ENCODE measurements at places on chromosomes 12 and 14.

DNA sequence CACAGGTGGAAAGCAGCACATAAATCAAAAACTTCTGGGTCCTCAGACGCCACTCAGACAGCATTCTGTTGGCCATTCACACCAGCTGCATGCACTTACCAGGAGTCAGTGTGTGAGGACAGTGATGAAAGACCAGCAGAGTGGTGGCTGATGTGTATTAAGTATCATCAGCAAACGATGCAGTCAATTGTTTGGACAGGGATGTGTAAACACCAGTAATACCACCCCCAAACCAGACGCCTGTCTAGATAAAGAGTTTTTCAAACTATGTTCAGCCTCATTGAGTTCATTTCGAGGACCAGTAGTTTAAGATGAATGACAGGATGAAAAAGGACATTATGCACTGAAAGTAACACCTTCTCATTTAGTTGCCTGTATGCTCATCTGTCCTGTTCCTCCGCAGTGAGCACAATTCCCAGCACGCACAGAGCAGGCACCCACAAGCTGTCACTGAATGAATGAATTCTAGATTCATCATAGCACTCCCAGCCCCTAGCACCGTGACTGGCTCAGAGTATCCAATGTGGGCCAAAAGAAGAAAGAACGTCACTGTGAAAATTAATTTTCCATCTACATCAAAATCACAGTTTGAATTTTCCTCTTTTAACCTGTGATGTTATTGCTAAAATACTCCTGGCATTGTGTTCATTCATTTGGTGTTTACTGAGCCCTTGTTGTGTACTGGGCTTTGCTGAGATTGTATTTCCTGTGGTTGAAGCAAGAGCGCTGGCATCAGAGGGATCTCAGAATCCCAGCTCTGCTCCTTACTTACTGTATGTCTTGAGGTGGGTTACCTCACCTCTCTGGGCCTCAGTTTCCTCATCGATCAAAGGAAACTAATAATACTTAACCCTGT, 124.8 kb upstream of the NOS1 start:
- DNase-seq: no peak

DNA sequence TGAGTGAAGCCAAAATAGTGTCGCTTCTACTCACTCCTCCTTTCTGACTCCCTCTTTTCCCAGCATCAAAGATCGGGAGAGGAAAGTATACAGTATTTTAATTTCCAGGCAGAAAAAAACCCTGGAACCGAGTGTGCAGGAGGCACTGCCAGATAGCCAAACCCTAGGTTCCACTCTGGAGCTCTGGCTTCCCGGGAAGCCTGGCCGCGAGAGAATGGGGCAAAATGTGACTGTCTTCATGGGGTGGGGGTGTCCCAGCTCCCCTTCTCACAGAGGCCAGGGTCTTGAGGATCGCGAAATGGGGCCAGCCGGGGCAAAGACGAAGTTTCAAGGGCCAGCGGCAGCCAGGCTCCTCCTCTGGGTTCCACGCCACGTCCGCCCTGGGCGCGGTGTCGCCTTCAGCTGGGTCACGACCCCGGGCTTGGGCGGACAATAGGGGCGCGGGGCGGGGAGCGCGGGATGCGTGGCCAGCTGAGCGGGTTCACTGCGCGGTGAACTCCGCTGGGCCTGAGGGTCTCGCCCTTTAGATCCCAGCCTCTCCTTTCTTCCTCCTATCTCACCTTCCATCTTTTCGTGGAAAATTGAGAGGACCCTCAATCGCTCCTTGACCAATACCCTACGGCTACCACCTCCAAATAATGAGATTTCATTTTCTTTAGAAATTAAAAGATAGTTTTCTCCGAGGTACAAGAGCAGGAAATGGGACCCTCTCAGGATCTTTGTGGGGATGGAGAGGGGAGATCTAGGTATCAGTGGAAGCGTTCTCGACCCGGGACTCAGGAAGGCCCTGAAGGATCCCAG, 6.7 kb downstream of the HOXC4 start:
- DNase-seq: no peak

DNA sequence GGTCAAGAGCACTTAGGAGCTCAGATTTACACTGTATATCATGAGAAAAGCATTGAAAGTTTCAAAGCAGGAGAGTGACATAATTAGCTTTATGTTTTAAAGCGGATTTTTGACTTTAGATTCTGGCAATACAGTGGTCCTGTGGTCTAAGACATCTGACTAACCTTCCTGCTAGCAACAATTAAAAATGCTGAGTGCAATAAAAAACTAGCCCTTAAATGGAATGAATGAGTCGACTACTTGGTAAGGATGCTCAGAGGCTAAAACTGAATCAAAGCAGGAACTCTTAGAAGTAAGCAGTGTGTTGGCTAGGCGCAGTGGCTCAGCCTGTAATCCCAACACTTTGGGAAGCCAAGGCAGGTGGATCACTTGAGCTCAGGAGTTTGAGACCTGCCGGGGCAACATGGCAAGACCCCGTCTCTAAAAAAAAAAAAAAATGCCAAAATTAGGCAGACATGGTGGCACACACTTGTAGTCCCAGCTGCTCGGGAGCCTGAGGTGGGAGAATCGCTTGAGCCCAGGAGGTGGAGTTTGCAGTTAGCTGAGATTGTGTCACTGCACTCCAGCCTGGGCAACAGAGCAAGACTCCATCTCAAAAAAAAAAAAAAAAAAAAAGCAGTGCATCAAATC, 18.9 kb downstream of the BICD1 start:
- DNase-seq: no peak

DNA sequence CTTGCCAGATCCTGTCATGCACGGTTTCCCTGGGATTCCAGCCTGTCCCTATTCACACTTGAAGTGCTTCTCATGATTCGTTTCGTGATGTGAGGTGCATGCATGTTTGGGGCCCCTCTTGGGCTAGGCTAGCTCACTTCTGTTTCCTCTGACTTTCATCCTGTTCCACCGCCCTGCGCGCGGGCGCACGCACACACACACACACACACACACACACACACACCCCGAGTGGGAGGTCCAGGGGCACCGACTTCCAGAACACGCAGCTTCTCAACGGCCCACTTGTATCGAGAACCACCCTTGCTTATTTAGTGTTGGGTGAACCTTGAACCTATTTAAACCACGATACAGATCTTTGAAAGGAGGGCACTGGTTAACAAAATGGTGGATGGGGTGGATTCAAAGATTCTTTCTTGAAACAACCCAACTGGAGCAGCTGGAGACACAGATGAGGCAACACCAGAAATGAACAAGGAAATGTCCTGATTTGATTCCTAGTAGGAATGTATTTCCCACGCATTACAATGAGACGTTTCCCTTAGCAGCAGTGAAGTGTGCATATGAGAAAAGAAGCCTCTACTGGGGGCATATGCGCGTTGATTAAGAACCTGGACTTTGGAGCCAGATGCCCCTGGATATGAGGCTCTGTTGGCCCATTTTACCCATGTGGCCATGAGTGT, 16.3 kb downstream of the ELK3 start:
- DNase-seq: no peak

DNA sequence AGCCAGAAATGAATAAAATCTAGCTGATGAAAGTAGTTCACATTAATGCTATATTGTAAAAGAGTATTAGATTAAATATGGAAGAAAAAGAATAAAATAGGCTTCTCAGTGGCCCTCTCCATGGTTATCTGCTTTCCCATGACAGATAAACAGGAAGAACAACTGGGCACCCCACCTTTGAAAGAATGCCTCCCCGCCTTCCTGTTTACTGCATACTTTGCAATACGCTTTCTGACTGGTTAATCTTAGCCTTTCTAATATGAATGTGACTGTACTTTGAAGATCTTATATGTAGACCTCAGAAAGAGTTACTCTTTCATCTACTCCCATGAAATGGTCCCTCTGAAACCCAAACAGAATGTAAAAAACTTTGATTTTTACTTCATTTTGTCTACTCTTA, 34.1 kb upstream of the DAAM1 start:
- DNase-seq: no peak

DNA sequence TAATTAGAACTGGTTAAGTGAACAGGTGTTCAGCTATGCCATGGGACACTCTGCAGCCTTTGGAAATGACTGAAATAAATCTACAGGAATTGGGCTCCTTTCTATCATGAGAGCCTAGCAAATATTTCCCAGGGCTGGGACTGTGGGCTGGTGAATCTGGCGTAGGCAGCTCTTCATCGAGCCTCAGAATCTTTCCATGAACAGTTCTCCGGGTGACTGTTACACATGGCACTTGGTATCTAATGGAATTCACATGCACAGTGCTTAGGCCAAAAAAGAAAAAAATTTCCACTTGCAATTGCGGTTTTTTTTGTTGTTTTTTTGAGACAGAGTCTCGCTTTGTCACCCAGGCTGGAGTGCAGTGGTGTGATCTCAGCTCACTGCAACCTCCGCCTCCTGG, 32.1 kb downstream of the PRKAB1 start:
- no peak for DNase-seq

DNA sequence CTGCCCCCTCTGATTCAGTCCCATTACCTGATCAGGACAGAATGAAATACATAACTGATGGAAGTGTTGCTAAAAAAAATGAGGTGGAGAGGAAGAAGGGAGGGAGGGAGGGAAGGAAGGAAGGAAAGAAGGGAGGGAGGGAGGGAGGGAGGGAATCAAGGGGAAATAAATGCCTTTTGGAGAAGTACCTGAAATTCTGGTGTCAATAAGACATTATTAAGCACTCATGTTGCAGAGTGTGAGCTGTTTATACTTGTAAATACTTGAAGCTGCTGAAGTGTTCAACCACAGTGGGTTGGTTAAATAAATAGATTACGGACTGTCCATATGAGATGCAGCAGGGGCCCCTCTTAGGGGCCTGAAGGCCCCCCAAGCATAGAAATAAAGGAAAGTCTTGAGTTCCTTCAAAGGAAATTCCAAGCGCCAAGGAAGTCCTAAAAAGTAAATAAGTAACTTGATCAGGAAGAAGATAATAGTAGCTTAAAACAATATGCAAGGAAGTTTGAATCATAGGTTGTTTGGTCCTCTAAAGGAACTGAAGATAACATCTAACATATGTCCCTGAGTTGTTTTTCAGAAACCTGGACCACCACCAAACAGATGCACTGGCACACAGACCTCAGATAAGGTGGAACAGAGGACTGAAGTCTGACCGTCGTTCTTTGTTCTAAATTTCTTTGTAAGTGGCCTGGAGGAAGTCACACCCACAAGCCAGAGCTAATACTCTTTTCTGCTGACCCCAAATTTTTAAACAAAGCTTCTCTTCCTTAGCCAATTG, 110.8 kb downstream of the SEC23A start:
- DNase-seq: no peak

DNA sequence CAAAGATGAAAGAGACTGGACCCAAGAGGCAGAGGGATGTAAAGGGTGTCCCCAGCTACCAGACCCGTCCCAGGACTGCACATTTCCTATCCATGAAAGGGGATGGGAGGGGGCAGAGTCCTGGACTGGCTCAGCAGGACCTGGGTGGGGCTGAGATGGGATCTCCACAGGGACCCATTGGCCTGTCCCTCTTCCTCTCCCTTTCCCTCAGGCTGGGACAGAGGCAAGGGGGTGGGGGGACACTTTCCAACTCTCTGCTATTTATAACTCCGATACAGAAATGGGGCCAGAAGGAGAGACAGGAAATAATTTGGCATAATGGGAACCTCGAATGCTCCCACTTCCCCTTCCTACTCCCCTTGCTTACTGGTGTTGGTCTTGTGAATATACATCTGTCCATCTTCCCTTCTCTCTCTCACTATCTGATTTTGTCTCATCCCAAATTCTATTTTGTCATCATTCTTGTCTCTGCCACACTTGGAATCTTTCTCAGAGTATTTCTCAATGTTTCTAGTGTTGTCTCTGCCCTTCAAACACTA, 1.1 kb upstream of the ITGA7 start:
- DNase-seq: no peak

All from NCI-H2171 (cell line).